AG04449 (cell line): ENCODE measurements at places on chromosomes 16 and 17.

- DNase-seq = no peak
These were observed 271.8 kb upstream of the ZFHX3 start for GRCh38 chr16:73319737-73320136.

DNA sequence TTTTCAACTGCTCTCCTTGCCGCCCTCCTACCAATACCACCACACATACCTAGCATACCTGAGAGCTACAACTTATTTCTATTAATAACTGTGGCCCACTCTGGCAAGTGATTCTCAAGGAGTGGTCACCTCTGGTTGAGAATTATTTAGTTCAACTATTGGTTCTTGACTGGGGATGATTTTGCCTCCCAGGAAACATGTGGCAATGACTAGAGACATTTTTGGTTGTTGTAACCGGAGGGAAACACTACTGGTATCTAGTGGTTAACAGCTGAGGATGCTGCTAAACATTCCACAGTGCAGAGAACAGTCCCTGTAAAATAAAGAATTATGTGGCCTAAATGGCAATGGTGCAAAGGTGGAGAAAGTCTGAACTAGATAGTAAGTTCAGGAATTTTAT is 96.7 kb downstream of the TRIM37 start:
- no peak for DNase-seq

DNA sequence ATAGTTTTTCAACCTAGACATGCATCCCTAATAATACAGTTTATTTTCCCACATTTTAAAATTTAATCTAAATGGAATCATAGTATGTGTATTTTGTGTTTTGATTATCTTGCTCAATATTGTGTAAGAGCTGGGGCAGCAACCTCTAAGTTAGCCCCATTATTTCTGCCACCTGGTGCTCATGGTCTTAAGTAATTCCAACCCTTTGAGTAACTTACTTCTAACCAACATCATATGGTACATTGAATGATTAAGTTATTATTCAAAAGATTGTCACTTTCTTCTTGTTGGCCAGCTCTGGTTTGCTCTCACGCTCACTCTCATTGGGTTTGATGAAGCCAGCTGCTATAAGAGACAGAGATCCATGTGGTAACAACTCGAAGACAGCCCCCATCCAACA is 3.9 kb upstream of the KRTAP4-3 start:
- DNase-seq = no peak

GRCh38 chr17:56289321-56289720 is 136.0 kb downstream of the ANKFN1 start:
- no peak for DNase-seq

DNA sequence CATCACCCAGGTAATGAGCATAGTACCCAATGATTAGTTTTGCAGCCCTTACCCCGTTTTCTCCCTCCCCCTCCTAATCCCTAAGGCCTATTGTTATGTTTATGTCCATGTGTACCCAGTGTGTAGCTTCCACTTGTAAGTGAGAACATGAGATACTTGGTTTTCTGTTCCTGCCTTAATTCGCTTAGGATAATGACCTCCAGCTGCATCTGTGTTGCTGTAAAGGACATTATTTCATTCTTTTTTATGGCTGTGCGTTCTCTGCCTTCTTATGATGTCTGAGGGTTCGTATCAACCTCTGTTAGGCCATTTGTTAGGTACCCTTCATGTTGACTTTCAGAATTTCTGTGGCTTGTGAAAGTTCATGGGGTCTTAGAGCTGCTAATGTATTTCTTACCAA is 31.0 kb downstream of the CTCF start:
- DNase-seq = no peak

DNA sequence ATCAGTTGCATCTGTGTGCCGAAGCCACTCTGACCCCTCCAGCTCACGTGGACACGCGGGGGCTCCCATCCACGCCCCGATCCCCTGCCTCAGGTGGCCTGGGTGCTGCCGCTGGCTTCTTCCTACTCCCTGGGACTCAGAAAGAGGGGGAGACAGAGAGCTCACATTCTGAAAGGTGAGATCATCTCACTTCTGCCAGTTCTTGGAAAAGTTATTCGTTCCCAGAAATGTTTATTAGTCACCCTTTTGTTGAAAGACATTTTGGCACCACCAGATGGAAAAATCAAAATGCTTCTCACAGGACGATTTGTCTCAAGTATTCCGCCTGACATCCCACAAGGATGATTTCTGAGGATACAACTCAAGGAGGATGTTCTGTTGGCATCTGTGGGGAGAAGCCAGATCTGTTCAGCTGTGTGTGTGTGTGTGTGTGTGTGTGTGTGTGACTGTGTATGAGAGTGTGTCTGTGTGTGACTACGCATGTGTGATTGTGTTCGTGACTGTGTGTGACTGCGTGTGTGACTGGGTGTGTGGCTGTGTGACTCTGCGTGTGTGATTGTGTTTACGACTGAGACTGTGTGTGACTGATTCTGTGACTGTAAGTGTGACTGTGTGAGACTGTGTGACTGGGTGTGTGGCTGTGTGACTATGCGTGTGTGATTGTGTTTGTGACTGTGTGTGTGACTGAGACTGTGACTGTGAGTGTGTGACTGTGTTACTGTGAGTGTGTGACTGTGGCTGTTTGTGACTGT is 207.3 kb downstream of the NTN1 start:
- peak; percentile 16 for DNase-seq

DNA sequence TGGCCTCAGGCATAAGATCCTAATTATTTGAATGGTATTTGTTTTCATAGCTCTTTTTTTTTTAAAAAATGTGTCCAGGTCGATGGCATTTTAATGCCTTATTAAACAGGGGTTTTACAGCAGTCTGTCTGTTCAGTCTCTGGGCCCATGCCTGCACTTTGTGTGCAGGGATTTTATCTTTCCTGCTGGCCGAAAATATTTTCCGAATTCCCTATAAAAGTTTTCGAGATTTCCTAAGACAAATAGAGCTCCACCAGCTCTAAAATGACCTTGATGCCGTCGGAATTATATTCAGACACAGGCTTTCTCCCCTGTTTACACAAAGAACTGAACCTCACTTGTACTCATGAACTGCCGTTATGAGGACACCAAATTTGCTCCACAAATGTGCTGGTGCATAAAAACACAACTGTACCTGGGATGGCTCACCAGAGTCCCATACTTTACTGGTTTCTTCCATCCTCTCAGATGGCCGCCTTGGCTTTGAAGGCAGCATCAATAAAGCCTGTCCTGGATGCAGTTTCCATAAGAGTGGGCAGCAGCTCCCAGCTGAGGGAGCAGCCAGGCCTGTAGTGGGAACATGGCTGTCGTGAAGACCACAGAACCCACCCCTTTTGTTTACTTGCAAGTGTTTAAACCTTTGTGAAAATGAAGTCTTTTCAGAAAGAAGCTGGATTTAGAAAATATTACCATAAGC is 44.9 kb downstream of the TBX4 start:
- DNase-seq = no peak

DNA sequence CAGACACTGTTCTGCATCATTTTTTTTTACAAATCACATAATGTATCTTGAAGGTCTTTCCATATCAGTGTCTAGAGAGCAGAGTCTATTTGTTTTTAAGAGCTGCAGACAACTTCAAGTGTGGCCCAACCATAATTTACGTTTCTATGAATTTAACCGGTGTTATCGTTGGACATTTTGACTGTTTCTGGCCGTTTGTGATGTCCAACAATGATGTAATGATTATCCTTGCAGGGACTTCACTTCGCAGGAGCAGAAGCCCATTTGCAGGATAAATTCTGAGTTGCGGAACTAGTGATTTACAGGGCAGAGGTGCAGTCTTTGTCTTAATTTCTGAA is 26.9 kb upstream of the HLF start:
- no peak for DNase-seq

- DNase-seq = no peak
These were observed 14.0 kb downstream of the YPEL2 start for GRCh38 chr17:59345476-59345875.

GRCh38 chr17:64152428-64153125 is 22.6 kb upstream of the ERN1 start:
- DNase-seq = no peak

DNA sequence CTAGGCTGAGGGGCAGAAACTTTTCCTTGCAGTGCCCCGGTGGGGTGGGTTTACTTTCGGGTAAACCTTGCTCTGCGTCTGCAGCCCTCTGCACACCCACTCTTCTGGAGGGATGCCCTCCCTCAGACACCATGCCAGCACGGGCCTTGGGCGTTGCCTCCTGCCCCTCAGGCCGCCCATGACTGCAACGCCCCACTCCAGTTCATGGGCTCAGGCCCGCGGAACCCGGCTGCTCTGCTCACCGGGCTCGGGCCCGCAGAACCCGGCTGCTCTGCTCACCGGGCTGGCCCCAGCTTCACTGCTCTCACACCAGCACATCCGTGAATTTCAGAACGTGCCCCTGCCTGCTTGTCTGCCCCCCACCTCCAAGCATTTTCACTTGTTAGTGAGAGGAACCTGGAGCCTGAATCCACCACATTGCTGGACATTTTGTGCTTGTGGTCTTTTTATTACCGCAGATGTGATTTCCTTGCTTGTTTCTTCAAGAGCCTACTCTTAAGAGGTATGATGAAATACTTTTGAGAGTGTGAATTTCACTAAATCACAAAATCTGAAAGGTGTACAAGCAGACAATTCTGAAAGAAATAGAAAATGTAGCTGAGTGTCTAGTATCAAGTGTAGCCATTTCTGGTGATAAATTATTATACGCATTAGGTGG is 130.9 kb downstream of the RPTOR start:
- no peak for DNase-seq

- DNase-seq = no peak
These were observed 825 bp downstream of the BLMH start for GRCh38 chr17:30290696-30291542.

- no peak for DNase-seq
These were observed 47.9 kb downstream of the CRISPLD2 start for GRCh38 chr16:84867696-84868095.

- no peak for DNase-seq
These were observed 6.1 kb upstream of the KRT10 start for GRCh38 chr17:40828454-40829044.

GRCh38 chr17:29591737-29592608 is 959 bp upstream of the ANKRD13B start:
- no peak for DNase-seq

DNA sequence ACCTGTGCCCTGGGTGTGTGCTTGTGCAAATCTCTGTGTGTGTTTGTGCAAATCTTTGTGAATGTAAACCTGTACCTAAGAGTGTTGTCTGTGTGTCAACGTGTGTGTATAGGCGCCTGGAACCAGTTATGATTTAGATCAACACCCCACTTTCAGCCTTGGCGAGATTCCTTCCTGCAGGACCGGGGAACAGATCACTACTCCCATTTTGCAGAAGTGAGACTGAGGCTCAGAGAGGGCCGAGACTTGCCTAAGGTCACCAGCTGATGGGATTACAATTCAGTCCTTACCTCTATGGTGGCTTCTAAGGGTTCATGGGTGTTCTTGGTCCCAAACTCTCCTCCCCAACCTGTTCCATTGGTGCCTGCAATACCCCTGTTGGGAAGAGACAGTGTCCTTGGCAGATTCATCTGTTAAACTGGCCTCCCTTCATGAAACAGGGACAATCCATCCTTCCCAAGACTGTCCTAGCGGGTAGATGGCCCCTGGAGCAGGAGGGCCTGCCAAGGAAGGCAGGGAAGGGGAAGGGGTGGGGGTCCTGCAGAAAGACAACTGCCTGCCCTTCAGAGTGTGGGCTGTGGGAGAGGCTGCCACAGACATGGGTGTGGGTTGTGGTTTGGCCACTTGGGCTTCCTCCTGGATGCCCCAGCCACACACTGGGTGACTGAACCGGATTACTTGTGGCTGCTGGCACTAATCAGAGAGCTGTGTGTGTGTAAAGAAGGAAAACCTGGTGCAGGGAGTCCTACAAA is 6.9 kb upstream of the MAPK7 start:
- no peak for DNase-seq

GRCh38 chr16:67673712-67674580 is 7.3 kb downstream of the C16orf86 start:
- no peak for DNase-seq

DNA sequence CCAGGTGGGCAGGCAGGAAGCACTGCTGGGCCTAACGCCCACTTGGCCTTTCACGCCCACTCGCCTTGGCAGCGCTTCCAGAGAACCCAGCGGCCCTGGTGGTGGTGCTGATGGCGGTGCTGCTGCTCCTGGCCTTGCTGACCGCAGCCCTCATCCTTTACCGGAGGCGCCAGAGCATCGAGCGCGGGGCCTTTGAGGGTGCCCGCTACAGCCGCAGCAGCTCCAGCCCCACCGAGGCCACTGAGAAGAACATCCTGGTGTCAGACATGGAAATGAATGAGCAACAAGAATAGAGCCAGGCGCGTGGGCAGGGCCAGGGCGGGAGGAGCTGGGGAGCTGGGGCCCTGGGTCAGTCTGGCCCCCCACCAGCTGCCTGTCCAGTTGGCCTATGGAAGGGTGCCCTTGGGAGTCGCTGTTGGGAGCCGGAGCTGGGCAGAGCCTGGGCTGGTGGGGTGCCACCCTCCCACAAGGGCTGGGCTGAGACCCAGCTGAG is 64.7 kb downstream of the MRC2 start:
- no peak for DNase-seq

- DNase-seq = no peak
These were observed 91.7 kb downstream of the DNAH17 start for GRCh38 chr17:78485290-78486168.

DNA sequence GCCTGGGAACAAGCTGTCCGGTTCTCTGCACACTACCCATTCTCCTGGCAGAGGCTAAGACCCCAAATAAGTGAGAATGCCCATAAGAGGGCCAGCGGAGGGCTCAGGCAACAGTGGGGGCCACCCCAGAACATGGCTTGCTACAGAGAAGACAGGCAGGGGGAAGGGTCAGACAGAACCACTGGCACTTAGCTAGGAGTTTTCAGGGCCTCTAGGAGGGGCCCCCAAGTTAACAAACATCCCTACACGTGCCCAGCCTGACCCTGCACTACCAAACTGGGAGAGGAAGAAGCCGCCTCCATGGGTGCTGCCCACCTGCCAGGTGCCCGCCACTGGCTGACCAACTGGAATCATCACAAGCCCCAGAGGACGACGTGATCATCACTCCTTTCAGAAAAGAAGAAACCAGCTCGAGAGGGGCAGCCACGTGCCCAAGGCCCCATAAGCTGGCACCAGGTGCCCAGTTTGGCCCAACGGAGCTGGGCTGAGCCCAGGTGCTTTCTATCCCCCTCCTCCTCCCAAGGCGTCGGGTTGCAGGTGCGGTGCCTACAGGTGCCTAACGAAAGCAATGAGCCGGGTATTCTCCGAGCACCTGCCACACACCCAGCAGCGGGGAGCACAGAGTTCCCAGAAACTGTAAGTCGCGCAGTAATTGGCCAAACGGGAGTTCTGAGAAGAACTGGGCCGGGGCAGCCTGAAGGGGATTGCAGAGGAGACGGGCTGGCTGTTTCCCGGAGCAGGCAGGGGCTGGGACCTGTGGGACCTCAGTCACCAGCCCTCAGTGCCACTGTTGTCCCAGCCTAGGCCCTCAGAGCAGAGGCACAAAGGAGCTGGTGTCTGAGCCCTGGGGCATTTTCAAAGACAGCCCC is 13.2 kb downstream of the RPH3AL start:
- no peak for DNase-seq

GRCh38 chr17:58020401-58020800 is 13.4 kb upstream of the SRSF1 start:
- no peak for DNase-seq

GRCh38 chr16:24507959-24508480 is 31.3 kb upstream of the RBBP6 start:
- no peak for DNase-seq

- no peak for DNase-seq
These were observed 12.5 kb downstream of the CCDC92B start for GRCh38 chr17:2736956-2737355.

GRCh38 chr17:44642834-44643233 is 13.4 kb upstream of the MEIOC start:
- DNase-seq = no peak

- no peak for DNase-seq
These were observed 451.5 kb upstream of the HSBP1 start for GRCh38 chr16:83356266-83356665.
